ENCODE measurements at places on chromosomes 5 and 9. TPM values are rescaled to one million over a fixed set of nuclear protein-coding genes. Genes with fewer than 3 reads are reported as not detected.

DNA sequence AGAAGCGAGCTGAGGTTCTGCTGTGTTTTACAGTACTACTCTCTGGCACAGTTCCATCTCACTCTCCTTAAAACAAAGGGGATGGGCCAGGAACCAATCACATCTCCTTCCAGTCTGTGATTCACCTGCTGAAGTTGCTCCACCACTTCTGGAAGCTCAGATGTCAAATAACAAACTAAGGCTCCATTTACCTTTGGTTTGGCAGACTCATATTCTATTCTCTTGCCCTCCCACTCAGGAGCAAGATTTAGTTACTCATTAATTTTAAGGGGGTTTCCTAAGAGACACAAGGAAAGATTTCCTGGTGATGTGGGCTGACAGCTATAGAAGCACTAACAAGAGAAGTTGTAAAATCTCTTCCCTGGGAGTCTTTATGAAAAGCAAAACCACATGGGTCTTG lies 37.8 kb upstream of the KIF2A start:
- DNase-seq: no peak

DNA sequence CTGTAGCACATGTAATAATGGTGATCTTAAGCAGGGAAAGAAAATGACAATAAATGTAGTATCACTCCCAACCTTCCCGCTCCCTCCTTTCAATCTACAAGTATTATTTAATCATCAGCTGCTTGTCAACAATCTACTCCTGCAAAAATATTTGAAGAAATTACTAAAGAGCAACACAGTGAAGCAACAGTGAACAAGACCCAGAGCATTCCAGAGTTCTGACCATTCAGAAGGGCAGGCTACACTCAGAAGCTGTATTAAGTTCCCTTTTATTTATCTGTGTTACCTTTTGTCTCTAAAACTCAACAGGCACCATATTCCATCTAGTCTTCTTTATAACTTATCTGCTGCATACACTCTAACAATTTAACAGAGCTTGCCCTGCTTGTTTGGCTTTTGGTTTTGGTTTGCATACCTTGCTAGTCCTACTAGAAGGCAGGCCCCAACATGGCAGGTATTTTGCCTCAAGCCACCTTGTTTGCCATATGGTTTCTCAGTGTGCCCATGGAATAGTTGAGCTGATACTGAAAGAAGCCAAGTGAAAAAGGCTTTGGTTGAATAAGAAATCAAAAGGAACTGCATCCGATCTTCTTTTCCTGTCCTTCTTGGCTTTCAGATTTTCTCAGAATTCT lies 253.9 kb downstream of the CEMIP2 start:
- no peak for DNase-seq

- peak; percentile 94 for DNase-seq
Measured at GRCh38 chr9:8816361-8816760, 1016.8 kb upstream of the DMAC1 start.

DNA sequence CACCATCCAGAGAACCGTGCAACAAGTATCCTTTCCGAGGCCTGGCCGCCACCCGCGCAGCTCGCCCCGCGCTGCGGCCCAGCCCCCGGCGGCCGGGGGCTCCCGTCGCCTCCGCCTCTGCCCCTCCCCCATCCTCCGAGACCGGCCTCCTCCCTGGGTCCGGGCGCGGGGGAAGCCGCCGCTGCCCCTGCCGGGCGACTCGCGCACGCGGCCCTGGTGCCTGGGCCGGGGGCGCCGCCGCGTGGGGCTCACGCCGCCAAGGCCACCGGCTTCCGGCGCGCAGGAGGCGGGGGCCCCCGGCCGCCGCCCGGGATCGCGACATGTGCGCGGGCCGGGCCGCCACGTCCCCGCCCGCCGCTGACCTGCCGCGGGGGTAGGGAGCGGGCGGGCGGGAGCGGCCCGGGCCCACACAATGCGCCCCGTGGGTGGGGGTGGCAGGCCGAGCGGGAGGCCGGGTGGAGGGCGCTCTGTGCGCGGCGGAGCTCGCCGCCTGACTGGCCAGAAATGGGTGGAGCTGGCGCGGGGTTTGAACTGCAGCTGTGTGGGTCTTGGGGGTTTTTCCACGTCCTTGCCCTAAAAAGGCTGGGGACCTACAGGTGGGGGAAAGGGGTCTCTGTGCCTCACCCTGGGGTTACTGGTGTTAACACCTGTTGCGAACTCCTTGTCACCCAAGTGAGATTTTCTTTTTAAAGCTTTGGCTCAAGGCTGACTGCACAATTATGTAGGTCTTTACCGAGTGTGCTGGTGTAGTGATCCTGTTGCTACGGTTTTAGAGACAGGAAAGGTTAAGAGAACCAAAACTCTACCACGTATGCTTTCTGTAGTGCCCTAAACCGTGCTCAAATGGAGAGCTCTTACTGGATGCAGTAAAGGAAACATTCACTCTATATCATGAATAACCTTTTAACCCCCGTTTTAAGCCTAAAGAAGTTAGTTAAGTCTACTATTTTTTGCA lies 32.3 kb downstream of the TNPO1 start:
- peak; percentile 67 for DNase-seq

The LCN15 gene
- total RNA-seq: not detected

The ACSL6 gene
- 103 TPM for total RNA-seq

The IL31RA gene
- 0.17 TPM for total RNA-seq

The PCDHGA12 gene
- 10.7 TPM for total RNA-seq

DNA sequence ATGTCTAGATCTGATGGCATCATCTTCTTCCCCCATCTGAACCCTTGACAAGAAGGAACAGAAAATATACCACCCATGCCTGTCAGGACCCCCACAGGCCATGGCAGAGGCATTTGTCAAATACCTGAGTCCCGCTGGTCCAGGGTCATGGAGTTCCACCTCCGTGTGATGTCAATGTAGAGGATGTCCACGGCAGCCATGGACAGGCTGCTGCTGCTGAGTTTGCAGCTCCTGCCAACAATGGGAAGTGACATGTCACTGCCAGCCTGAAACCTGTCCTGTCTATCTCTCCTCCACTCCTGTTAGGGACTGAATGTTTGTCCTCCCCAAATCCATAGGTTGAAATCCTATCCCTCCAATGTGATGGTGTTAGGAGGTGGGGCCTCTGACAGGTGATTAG lies 208.8 kb downstream of the DAB2IP start:
- no peak for DNase-seq

DNA sequence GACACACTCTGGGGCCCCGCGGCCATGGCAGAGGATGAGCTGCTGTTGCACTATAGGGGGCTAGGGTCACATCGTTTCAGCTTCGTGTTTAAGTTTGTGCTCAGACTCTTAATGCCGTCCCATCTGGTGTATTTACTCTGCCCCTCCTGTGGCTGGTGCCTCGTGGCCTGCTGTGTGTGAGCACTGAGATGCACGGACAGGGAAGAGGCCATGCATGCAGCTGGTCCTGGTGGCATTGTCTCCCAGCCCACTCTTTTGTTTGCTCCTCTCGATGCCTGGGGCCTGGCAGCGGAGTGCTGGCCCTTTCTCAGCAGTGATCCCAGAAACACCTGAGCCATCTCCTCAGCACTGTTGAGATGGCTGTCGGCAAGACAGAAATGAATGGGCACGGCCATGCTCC lies 30.0 kb upstream of the PHF2 start:
- no peak for DNase-seq

DNA sequence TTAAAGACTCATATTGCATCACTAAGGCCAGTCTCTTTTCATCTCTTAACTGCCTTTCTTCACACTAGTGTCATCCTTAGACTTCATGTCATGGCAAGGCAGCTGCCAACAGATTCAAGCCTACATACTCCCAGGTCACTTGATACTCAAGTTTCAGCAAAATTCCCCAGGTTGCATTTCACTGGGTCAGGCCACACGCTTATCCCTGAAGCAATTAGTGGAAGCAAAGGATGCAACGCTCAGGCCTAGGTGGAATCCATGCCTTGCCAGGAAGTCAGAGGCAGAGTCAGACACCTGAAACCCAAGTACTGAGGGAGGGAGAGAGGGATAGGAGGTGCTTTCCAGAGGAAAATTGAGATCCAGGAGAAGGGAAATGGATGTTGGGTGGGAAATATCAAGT lies 28.9 kb downstream of the YIPF5 start:
- DNase-seq: no peak

DNA sequence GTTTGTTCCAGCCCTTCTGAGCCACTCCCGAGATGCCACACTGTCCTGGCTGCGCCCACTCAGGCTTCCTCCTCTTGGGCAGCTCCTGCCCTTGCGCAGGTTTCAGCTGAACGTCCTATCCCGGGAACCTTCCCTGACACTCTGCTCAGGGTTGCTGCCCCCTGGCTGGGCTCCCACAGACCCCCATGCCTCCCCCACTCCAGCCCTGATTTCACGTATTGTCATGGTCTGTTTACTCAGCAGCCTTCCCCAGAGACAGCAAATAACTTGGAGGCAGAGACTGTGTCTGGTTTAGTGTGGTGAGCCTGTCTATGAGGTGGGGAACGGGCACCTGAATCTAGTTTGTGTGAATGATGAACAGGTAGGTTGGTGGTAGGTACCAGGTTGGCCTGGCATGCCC lies 40.4 kb downstream of the LMX1B start:
- DNase-seq: no peak

GRCh38 chr9:130834371-130835336 lies at the start of gene ABL1:
ABL1 (plus strand) TSS chr9:130835254; CDS start chr9:130835447, 193 bp downstream.
- no peak for DNase-seq
